A172 (cell line): ENCODE measurements at places on chromosomes 2 and 18. TPM values are rescaled to one million over a fixed set of nuclear protein-coding genes. Genes with fewer than 3 reads are reported as not detected.
A peak's percentile ranks its signal among the peaks of the same experiment; 100 is the strongest.

DNA sequence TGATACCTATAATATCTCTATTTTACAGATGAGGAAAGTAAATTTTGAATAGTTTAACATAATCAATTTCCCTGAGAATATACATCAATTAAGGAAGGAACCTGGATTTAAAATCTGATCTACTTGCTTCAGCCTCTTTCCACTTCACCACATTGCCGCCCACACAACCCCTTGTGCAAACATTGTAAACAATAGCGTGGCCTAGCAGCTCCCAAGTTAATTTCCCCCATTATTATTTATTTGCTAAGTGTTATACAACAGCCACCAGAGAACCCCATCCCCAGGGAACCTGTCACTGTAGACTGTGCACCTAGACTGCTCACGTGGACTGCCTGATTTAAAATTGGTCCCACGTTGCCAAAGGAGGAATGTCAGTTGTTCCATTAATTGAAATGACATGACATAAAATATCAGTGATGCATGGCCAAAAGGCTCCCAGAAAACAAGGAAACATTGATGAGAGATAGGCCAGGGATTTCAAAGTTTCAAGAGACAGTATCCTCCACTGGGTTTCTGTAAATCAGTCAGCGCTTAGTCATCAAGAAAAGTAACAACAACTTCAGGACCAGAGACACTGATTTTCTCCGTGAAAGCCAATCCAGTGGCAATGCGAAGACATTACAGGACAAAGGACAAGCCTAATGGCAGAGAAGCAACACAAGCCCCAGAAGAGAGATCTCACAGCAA is 41.3 kb downstream of the SCG2 start:
- DNase-seq: peak; percentile 56

- no peak for DNase-seq
These were observed 21.3 kb upstream of the ARL5A start for GRCh38 chr2:151849413-151850010.

DNA sequence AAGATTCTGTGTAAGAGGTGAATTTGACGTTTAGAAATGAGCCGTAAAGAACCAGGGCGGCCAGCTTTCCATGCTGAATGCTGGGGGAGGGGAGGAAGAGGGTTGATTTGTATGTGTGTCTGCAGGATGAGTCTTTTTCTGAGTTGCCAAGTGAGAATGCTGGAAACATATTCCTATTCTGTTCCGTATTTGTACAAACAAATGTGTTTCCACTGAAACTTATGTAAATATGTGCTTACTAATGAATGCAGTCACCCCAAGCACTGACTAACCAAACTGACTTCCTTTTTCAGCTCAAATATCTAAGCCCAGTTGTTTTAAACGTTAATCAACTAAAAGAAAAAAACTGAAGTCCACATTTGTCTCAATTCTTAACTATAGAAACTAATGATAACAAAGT is 74.9 kb upstream of the APCDD1 start:
- DNase-seq: no peak

DNA sequence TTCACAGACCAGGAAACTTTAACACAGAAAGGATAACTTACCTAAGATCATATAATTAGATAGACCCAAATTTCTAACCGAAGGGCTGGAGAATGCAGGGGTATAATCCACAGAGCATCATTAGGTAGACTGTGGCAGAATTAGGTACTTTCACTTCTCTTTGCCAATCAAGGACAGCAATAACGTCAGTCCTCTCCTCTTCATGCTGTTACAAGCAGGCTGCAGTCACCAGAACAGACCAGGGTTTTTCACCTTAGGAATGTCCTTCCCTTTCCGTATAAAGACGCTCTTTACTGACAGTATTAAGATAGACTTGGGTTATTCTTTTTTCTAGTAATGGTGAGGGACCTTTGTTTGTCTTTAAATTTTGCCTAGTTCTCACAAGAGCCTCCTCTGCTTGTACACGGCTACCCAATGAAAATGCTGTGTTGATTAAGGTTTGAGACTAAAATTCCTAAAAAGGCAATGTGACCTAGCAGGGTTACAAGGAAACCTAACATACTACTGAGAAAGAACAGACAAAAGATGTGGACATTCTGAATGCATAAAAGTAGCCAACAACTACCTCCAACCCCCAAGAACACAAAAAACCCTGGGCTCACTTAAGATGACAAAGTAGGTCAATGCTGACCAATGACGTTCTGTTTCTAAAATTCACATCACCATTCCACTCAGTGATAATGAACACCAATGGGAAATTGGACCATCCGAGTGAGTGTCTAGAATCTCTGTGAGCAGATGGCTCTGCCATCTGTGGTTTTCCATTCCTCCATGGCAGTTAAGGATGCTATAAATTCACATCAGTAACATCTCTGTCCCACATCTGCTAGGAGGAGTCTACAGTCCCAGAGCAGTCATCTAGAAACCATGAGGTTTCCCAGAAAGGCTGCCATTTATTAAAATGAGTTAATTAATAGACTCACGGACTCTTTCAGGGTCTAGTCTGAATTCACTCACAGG is 2.1 kb downstream of the PDIA6 start:
- no peak for DNase-seq

DNA sequence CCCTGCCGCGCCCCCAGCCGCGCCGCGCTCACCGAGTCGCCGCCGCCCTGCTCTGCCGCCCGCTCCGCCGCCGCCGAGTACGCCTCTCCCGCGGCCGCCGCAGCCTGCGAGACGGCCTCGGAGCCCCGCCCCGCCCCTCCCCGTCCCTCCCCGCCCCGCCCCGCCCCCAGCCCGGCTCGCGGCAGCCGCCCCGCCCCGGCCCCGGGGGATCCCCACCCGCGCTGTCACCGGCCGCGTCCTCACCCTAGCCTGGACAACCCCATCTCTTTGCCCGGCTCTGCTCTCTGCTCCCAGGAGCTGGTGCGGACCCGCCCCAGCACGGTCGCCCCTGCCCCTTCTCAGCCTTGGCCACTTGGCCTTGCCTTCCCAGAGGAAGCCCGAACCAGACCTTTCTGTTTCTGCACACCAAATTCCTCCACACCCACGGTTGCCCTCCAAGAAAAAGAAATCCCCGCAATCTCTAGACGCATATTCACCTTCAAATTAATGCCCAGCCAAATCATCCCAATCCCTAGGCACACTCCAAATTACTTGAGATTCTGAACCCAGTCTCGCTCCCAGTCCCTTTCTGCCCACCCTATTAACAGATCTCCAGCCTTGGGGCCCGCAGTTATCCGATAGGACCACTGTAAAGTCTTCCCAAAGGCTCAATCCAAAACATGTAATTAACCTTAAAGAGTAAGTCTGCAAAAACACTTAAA is at the start of gene CYRIA:
CYRIA (minus strand) TSS at position 87 of the 701 bp plus-strand sequence. CDS start 77,715 bp downstream, outside the sequence.
- DNase-seq: no peak

DNA sequence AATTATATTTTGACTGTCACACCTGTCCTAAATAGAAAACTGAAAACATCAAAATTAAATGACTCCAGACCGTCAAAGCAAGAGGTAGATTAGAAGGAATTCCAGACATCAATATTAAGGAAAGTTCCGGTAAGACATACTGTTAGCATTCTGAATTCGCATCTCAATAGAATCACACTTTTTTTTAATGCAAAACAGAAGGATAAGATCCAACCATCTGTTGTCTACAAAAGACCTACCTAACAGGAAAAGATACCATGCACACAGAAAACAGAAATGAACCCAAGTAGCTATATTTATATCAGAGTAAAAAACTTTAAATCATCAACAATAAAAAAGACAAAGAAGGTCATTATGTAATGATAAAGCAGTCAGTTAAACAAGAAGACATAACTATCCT is 145.0 kb downstream of the TMX3 start:
- DNase-seq: no peak

- DNase-seq: no peak
These were observed 40.2 kb upstream of the LYPD6B start for GRCh38 chr2:148998165-148998830.

DNA sequence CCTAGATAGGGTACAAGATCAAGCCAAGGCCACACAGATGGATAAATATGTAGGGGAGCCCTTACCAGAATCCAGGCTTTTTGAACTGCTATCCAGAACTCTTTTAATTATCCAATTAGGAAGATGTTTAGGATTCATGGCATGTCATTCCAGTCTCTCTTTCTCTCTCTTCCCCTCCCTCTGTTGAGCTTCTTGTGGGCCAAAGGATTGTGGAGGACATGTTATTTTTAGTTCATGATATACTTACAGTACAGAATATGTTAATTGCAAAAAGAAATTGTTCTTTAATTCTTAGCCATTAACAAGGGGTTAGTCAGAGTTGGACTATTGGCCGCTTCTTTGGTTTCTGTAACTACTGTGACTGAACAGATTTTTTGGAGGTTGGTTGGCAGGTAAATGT is 113.0 kb downstream of the SETBP1 start:
- no peak for DNase-seq

- no peak for DNase-seq
These were observed 242.6 kb upstream of the TCF4 start for GRCh38 chr18:55830544-55830943.

The MC4R gene
- total RNA-seq: 2.7 and 3.9 TPM in 2 replicates

The DPP4 gene
- 0.03 and 1.2 TPM in 2 replicates for total RNA-seq

The CABYR gene
- total RNA-seq: 16.3 and 24.6 TPM in 2 replicates
